ENCODE measurements at places on chromosomes 13 and 19. TPM values are rescaled to one million over a fixed set of nuclear protein-coding genes. Genes with fewer than 3 reads are reported as not detected.

GRCh38 chr13:107730813-107731212 lies 484.5 kb downstream of the LIG4 start:
- no peak overlapping the region for H3K4me3 ChIP-seq
- H3K27ac ChIP-seq, result no peak overlapping the region
- no peaks in the 10 kb centered on the region for H3K4me1 ChIP-seq
- DNase-seq, result no peak
- H3K27me3 ChIP-seq, result no peaks in the 10 kb centered on the region

DNA sequence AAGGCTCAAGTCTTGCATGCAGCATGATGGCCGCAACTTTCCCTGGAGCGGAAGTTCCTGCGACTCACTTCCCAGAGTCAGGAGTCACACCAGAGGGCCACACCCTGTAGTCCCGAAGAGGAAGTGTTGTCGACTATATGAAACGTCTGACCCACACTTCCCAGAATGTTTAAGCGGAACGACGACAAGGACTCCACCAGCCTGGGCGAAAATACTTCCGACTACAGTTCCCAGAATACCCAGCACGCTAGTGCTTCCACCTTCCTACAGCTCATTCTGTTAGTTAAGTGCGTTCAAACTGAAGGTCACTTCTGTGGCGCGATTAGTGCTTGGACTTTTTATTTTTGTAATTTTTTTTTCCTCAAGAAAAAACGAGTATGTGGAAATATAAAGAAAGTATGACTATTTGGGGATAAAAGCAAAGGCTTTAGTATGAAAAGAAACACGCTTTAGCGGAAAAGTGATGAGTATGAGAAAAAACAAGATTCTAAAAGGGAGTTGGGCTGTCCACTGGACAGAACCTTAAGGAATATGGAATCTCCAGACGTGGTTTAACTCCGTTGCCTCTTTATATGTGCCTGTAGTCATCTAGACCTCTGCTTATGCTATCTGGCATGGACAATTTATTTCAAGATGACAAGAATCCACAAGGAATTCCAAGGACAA lies 15.5 kb upstream of the ZNF112 start:
- no peak overlapping the region for H3K4me3 ChIP-seq
- no peaks in the 10 kb centered on the region for H3K36me3 ChIP-seq
- no peaks in the 10 kb centered on the region for H3K4me1 ChIP-seq
- H3K27ac ChIP-seq, result no peak overlapping the region

Gene LHFPL6
- polyA plus RNA-seq, result 19.4 TPM

Gene PDX1
- not detected for polyA plus RNA-seq

Gene ZNF66
- polyA plus RNA-seq, result 1.1 TPM

DNA sequence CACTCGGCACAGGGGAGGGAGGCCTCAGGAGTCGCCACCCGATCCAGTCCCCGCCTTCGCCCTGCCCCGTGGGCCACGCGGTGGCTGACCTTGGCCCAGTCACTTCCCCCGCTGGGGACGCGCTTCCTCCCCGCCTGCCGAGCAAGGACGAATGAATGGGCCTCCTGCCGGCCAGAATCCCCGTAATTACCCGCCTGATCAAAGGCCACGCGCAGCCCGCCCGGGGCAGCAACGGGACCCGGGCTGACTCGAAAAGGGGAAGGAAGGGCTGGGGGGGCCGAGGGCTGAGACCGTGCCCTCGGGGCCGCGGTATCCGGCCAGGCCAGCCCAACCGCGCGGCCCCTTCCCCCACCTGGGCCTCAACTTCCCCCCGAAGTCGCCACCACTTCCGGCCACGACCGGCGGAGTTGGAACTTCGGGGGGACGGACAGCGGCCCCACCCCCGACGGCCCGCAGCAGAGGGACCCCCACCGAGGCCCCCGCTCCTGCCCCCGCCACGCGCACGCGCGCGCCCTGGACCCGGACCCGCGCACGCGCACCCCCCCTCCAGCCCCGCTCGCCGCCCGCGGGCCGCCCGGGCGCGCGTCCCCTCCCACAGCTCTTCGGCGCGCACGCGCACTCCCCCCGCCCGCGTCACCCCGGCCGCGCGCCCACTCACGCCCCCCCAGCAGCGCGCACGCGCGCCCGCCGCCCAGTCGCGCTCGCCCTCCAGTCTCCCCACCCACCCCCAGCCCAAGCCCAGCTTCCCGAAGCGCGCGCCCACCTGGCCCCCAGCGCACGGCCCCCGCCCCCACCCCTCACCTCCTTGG lies 520 bp downstream of the ZNF787 start:
- H3K4me3 ChIP-seq, result peak overlapping the region; percentile 50
- H3K4me1 ChIP-seq, result peaks cover 18% of the 10 kb centered on the region
- DNase-seq, result peak; percentile 77
- H3K27ac ChIP-seq, result peak overlapping the region; percentile 84

- H3K36me3 ChIP-seq, result no peaks in the 10 kb centered on the region
- no peak overlapping the region for H3K27ac ChIP-seq
- H3K4me1 ChIP-seq, result no peaks in the 10 kb centered on the region
- no peak overlapping the region for H3K4me3 ChIP-seq
Observed at GRCh38 chr13:94239135-94239534, 240.3 kb downstream of the DCT start.

GRCh38 chr19:18203408-18203862 lies 407 bp downstream of the RAB3A start:
- H3K4me3 ChIP-seq, result peak overlapping the region; percentile 46
- DNase-seq, result no peak
- no peak overlapping the region for H3K27ac ChIP-seq

GRCh38 chr13:40508127-40508526 lies 158.3 kb downstream of the FOXO1 start:
- no peaks in the 10 kb centered on the region for H3K36me3 ChIP-seq
- H3K4me3 ChIP-seq, result no peak overlapping the region
- peak; percentile 96 for DNase-seq

DNA sequence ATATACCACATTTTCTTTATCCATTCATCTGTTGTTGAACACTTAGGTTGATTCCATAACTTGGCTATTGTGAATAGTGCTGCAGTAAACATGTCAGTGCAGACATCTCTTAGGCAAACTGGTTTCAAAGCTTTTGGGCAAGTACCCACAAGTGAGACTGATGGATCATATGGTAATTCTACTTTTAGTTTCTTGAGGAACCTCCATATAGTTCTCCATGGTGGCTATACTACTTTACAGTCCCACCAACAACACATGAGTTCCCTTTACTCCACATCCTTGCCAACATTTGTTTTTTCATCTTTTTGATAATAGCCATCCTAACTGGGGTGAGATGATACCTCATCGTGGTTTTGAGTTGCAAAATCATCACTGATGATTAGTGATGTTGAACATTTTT lies 8.5 kb downstream of the CYSLTR2 start:
- H3K4me3 ChIP-seq, result no peak overlapping the region
- no peaks in the 10 kb centered on the region for H3K4me1 ChIP-seq
- H3K27ac ChIP-seq, result no peak overlapping the region
- H3K36me3 ChIP-seq, result no peaks in the 10 kb centered on the region
- no peak for DNase-seq

GRCh38 chr13:97114651-97115050 lies 107.5 kb upstream of the MBNL2 start:
- H3K4me1 ChIP-seq, result peaks cover 31% of the 10 kb centered on the region
- peak overlapping the region; percentile 35 for H3K27ac ChIP-seq
- no peak overlapping the region for H3K4me3 ChIP-seq
- H3K36me3 ChIP-seq, result no peaks in the 10 kb centered on the region
- no peak for DNase-seq
- no peaks in the 10 kb centered on the region for H3K27me3 ChIP-seq

DNA sequence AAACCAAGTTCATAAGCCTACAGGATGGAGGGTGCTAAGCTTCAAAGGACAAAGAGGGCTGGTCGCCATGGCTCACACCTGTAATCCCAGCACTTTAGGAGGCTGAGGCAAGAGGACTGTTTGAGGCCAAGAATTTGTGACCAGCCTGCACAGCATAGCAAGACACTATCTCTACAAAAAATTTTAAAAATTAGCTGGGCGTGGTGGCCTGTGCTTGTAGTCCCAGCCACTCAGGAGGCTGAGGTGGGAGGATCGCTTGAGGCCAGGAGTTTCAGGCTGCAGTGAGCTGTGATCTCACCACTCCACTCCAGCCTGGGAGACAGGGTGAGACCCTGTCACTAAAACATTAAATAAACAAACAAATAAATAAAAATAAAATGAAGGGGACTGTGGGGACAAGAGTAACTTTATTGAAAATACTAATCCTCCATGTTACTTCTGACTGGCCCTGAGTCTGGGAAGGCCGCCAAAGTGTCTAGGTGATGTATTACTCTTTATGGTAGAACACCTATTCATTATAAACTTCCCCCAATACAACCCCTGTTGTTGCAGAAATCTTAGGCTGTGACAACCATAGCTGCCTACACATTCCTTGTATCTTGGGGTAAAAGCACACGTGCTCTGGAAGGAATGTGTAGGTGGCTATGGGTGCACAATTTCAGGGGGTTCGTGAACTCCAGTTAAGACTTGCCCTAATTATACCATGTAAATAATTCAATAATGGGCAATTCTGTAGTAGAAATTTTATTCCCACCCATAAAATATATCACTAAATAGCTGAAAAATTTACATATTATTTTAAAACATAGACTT lies 14.6 kb upstream of the URAD start:
- H3K36me3 ChIP-seq, result no peaks in the 10 kb centered on the region
- H3K27me3 ChIP-seq, result no peaks in the 10 kb centered on the region
- H3K4me1 ChIP-seq, result no peaks in the 10 kb centered on the region
- no peak overlapping the region for H3K27ac ChIP-seq

Gene CCNA1
- polyA plus RNA-seq, result 2.8 TPM

GRCh38 chr19:54850930-54851329 lies 687 bp downstream of the KIR3DL2 start:
- no peaks in the 10 kb centered on the region for H3K36me3 ChIP-seq
- no peaks in the 10 kb centered on the region for H3K27me3 ChIP-seq
- H3K4me1 ChIP-seq, result no peaks in the 10 kb centered on the region

DNA sequence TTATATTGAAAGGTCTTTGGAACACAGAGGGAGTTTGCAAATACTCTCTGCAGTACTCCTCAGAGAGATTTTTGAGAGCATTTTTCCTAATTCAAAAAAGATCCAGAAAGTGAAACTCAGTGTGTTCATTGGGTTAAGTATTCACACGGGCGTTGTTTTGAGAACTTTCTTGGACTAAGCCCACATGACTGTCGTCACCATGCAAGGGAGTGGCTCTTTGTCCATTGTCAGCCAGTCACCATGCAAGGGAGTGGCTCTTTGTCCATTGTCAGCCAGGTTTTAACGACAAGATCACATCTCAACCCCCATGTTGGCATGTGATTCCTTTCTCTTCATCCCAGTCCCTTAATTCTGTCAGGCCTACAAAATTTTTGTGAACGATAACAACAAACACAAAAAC lies 81.2 kb upstream of the STK24 start:
- no peaks in the 10 kb centered on the region for H3K4me1 ChIP-seq
- H3K4me3 ChIP-seq, result no peak overlapping the region
- H3K27ac ChIP-seq, result no peak overlapping the region
- H3K27me3 ChIP-seq, result no peaks in the 10 kb centered on the region

Gene CEACAM1
- 2.4 TPM for polyA plus RNA-seq

- no peaks in the 10 kb centered on the region for H3K27me3 ChIP-seq
- no peaks in the 10 kb centered on the region for H3K4me1 ChIP-seq
- no peak overlapping the region for H3K4me3 ChIP-seq
- H3K27ac ChIP-seq, result no peak overlapping the region
Observed at GRCh38 chr19:30148803-30149202, 206.8 kb downstream of the URI1 start.

DNA sequence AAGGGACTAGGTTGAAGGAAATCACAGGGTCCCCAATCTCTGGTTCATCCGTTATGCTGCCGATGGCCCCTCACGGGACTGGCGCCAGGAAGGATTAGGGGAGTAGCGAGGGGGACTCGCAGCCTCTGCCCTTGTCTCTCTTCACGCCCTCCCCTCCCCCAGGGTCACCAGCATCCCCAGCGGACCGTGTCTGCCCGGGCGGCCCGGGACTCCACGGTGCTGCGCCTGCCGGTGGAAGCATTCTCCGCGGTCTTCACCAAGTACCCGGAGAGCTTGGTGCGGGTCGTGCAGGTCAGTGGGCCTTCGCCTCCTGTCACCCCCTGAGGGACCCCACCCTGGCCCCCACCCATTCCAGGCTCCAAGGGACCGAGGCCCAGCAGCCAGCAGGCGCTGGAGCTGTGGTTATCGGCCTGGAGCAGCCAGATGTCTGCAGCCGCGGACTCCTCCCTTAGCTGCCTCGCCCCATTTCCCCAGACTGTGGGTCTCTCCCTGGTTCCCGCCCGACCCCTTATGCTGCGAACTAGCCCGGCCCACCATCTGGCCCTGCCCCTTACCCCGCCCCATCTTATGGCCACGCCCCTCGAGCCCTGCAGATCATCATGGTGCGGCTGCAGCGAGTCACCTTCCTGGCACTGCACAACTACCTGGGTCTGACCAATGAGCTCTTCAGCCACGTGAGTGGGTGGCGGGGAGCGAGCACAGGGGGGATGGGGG lies 5.4 kb downstream of the PNPLA6 start:
- H3K4me1 ChIP-seq, result peaks cover 5% of the 10 kb centered on the region
- no peak overlapping the region for H3K27ac ChIP-seq
- H3K27me3 ChIP-seq, result no peaks in the 10 kb centered on the region
- peaks cover 9% of the 10 kb centered on the region for H3K36me3 ChIP-seq

Gene PAK4
- 48.4 TPM for polyA plus RNA-seq

- peaks cover 17% of the 10 kb centered on the region for H3K4me1 ChIP-seq
- H3K27me3 ChIP-seq, result no peaks in the 10 kb centered on the region
- DNase-seq, result no peak
- no peak overlapping the region for H3K4me3 ChIP-seq
Observed at GRCh38 chr13:100664171-100664900, 10.3 kb downstream of the TMTC4 start.

Gene ERICH6B
- polyA plus RNA-seq, result not detected

Gene TSKS
- polyA plus RNA-seq, result 0.03 TPM

- no peaks in the 10 kb centered on the region for H3K27me3 ChIP-seq
- peak overlapping the region; percentile 99 for H3K27ac ChIP-seq
- peak overlapping the region; percentile 69 for H3K4me3 ChIP-seq
- H3K36me3 ChIP-seq, result no peaks in the 10 kb centered on the region
- peaks cover 38% of the 10 kb centered on the region for H3K4me1 ChIP-seq
- peak; percentile 74 for DNase-seq
Observed at GRCh38 chr19:44847144-44848035, 1.3 kb downstream of the NECTIN2 start.

DNA sequence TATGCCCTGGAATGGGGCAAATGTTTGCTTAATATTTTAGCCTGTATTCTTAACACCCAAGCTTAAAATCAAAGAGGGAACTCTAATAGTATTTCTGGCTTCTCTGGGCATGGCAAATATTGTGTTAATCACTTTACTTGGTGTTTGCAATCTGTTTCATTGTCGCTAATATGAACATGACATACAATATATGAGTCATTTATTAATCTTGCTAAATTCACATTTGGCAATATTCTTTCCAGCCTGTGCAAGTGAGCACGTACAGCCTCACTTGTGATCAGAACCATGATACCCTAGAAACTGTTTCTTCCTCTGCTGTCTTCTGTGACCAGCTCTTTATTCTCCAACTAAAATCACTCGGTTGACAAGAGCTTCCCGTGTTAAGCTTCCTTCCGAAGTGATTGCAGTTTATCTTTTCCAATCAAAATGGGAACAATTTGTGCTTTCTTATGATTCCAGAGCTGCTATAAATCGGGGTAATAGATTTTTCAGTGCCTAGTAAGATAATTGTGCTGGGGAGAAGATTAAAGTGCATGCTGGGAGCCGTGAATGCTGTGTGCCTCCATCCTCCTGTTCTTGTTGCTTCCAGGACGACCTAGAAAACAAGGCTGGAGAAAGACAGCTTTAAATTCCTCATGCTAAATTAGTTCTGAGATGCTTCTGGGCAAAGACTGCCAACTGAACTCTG lies 153.0 kb upstream of the TMTC4 start:
- H3K27ac ChIP-seq, result no peak overlapping the region
- no peak for DNase-seq
- no peaks in the 10 kb centered on the region for H3K4me1 ChIP-seq
- no peaks in the 10 kb centered on the region for H3K36me3 ChIP-seq
- H3K27me3 ChIP-seq, result no peaks in the 10 kb centered on the region

Measured in endothelial cell of umbilical vein (primary cell).